ENCODE measurements at places on chromosomes 5 and 9.

- no peaks in the 10 kb centered on the region for H3K36me3 ChIP-seq
- peaks cover 7% of the 10 kb centered on the region for H3K4me1 ChIP-seq
- no peaks in the 10 kb centered on the region for H3K27me3 ChIP-seq
Measured at GRCh38 chr9:20563917-20564316, 58.4 kb downstream of the MLLT3 start.

DNA sequence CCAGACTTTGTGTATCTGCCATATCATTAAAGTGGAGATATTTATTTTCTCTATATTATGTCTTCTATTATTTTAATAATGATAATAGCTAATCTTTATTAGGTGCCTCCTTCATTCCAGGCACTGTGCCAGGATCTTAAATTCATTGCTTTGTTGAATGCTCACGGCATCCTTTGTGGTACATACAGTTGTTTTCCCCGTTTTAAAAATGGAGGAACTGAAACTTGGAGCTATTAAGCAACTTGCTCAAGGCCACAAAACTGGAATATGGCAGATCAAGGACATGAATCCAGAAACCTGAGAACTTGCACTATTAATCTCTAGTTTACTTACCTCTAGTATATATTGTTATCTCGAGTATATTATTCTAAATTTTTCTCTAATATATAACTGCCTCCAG lies 41.5 kb upstream of the PPP3R2 start:
- H3K27me3 ChIP-seq, result peaks cover 4% of the 10 kb centered on the region
- H3K4me3 ChIP-seq, result no peak overlapping the region
- H3K27ac ChIP-seq, result no peak overlapping the region
- DNase-seq, result no peak
- H3K36me3 ChIP-seq, result peaks cover 3% of the 10 kb centered on the region

- H3K4me1 ChIP-seq, result peaks cover 8% of the 10 kb centered on the region
- H3K4me3 ChIP-seq, result no peak overlapping the region
- DNase-seq, result no peak
- H3K27ac ChIP-seq, result 0 out of 2 replicates have a peak overlapping the region, but pooled peaks have one; percentile 87
- no peaks in the 10 kb centered on the region for H3K36me3 ChIP-seq
Measured at GRCh38 chr9:113446323-113446740, 17.2 kb upstream of the RGS3 start.

- H3K4me3 ChIP-seq, result no peak overlapping the region
- no peak overlapping the region for H3K27ac ChIP-seq
- no peak for DNase-seq
- H3K36me3 ChIP-seq, result no peaks in the 10 kb centered on the region
- no peaks in the 10 kb centered on the region for H3K4me1 ChIP-seq
Measured at GRCh38 chr9:117734082-117734481, 29.9 kb downstream of the TLR4 start.

DNA sequence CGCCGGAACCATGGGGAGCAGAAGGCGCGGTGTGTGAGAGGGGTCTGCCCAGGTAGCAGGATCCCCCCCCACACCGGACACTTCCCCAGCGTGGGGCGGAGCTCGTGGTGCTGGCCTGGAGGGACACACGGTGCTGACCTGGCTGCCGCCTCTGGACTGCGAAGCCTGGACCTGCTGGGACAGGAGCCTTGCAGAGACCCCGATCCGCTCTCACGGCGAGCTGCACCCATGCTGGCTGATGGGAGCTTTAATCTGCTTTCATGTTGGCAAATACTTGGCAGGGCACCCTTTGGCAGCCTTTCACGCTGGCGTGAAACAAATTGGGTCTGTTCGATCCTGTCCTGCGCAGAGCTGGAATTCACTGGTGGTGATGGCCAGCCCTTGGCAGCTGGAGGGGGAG lies 7.4 kb downstream of the NKD2 start:
- no peaks in the 10 kb centered on the region for H3K36me3 ChIP-seq
- no peak overlapping the region for H3K27ac ChIP-seq
- H3K27me3 ChIP-seq, result peaks cover 2% of the 10 kb centered on the region
- no peak overlapping the region for H3K4me3 ChIP-seq
- DNase-seq, result no peak

- no peaks in the 10 kb centered on the region for H3K27me3 ChIP-seq
- no peak overlapping the region for H3K4me3 ChIP-seq
- DNase-seq, result no peak
- H3K36me3 ChIP-seq, result peaks cover 4% of the 10 kb centered on the region
- no peak overlapping the region for H3K27ac ChIP-seq
Measured at GRCh38 chr5:170429014-170429413, 39.8 kb upstream of the KCNMB1 start.

- H3K27me3 ChIP-seq, result no peaks in the 10 kb centered on the region
- no peaks in the 10 kb centered on the region for H3K36me3 ChIP-seq
- H3K27ac ChIP-seq, result no peak overlapping the region
- H3K4me1 ChIP-seq, result peaks cover 31% of the 10 kb centered on the region
- no peak for DNase-seq
Measured at GRCh38 chr5:15496886-15497285, 3.1 kb upstream of the FBXL7 start.

DNA sequence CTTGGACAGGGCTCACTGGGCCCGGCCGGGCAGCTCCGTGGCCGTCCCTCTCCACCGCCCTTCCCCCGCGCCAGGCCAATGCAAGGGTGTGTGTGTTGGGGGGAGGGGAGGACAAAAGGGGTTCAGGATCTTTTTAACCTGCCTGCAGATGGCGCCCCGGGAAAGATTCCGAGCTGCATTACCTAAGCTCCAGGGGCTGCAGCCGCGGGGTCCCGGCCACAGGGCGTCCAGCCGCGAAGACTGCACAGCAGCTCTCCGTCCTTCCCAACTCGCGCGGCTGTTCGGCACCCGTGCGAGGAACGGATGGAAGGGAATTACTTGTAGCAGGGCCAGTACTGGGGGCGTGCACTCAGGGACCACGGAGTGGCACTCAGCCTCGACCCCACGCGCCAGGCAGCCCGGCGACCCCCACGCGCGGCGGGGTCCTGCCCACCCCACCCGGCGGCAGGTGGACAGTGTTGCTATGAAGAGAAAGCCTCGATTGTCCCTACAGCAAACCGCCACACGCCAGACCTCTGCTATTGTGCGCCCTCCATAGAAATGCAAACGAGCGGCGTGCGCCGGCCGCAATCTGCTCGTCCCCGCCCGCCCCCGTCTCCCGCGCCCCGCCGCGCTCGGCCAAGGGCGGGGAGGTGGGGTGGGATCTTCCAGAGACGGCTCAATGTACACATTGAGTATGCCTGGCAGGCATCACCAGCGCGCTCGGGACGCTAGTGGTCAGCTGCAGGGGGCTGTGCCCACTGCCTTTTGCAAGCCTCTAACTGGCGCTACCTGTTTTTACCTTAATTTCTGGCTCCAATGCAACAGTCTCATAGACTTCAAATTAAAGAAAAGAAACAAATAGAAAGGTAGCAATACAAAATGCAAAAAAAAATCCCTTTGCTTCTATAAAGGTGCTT lies 796 bp upstream of the GADD45G start:
- peak; percentile 90 for DNase-seq
- H3K4me3 ChIP-seq, result peak overlapping the region; percentile 81
- H3K27ac ChIP-seq, result peak overlapping the region; percentile 95
- H3K36me3 ChIP-seq, result 0 out of 2 replicates have a peak, but pooled peaks cover 6% of the 10 kb centered on the region
- peaks cover 23% of the 10 kb centered on the region for H3K4me1 ChIP-seq

- peaks cover 28% of the 10 kb centered on the region for H3K4me1 ChIP-seq
- DNase-seq, result no peak
- H3K4me3 ChIP-seq, result no peak overlapping the region
- H3K27ac ChIP-seq, result no peak overlapping the region
- H3K36me3 ChIP-seq, result peaks cover 31% of the 10 kb centered on the region
Measured at GRCh38 chr5:5378531-5378930, 43.9 kb upstream of the ICE1 start.

- no peaks in the 10 kb centered on the region for H3K36me3 ChIP-seq
- H3K4me3 ChIP-seq, result no peak overlapping the region
- H3K27ac ChIP-seq, result no peak overlapping the region
Measured at GRCh38 chr5:57658018-57658417, 175.4 kb upstream of the ACTBL2 start.

DNA sequence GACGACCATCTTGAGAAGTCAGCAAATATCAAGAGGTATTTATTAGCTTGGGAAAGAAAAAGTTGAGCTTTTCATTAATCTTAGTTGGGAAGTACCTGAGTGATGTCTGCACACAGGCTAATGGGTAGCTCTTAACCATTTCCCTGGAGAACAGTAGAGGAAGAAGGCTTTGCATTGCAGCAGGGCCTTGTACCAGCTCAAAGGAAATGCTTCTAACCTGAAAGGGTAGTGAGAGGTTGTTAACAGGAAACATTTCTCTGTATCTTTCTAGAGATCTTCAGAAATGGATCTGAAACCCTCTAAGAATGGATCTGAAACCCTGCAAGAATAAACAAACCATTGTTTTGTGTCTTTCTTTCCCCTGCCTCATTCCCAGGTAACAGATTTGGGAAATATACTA lies 393.3 kb downstream of the PLK2 start:
- H3K4me3 ChIP-seq, result no peak overlapping the region
- H3K4me1 ChIP-seq, result peaks cover 12% of the 10 kb centered on the region
- H3K27me3 ChIP-seq, result no peaks in the 10 kb centered on the region
- H3K36me3 ChIP-seq, result peaks cover 5% of the 10 kb centered on the region
- DNase-seq, result no peak

DNA sequence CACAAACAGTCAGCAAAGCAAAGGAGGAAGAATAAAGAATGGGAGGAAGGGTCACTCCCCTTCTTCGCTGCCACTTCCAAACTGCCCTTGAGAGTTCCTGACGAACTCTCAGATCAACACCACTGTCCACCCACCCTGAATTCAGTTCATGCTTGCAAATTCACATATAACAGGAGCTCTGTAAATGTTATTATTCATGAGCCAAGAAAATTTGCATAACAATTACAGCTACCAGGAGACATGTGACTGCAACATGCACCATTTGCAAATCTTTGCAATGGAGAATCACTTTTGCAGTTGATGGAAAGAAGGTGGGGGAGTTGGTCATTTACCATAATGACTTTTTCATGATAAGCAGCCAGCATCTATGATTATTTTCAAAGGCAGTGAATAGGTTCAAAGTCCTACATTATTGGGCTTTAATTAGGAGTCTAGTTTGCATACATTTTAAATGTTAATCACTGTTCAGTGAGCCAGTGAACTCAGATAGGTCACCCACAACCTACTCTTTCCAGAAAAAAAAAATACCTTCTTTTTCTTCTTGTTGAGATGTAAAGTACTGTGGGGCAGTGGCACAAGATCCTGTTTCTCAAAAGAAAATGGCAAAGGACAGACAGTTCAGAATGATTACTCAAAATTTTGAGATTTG lies 149.7 kb downstream of the CAAP1 start:
- no peak for DNase-seq
- H3K36me3 ChIP-seq, result peaks cover 22% of the 10 kb centered on the region
- peaks cover 10% of the 10 kb centered on the region for H3K27me3 ChIP-seq
- peak overlapping the region; percentile 36 for H3K4me3 ChIP-seq

DNA sequence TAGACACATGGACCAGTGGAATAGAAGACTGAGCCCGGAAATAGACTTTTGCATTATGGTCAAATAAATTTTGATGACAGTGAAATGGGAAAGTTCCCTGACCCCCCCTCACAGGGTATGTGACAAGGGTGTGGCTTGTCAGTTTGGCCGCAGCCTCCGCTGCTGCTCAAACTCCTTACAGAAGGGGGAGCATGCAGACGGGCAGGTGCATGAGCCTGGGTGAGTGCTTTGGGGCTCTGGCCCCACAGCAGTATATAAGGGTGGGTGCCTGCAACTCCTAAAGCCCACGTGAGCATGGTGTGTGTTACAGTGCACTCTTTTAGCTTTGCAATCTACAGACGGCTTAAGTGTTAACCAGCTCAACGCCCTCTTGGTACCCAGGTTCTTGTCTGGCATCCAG lies 21.9 kb upstream of the CAPSL start:
- no peak overlapping the region for H3K4me3 ChIP-seq
- H3K27me3 ChIP-seq, result peaks cover 20% of the 10 kb centered on the region
- H3K36me3 ChIP-seq, result peaks cover 5% of the 10 kb centered on the region
- DNase-seq, result no peak
